ENCODE measurements at places on chromosomes 3 and 15.

- no peak for DNase-seq
Measured at GRCh38 chr3:49035281-49035680, 6.1 kb upstream of the IMPDH2 start.

- peak; percentile 7 for DNase-seq
Measured at GRCh38 chr3:10883478-10884234, 67.6 kb downstream of the SLC6A11 start.

GRCh38 chr3:131216801-131217200, 164.8 kb upstream of the NUDT16 start:
- peak; percentile 85 for DNase-seq

- no peak for DNase-seq
Measured at GRCh38 chr3:65582012-65582717, 456.6 kb downstream of the MAGI1 start.

DNA sequence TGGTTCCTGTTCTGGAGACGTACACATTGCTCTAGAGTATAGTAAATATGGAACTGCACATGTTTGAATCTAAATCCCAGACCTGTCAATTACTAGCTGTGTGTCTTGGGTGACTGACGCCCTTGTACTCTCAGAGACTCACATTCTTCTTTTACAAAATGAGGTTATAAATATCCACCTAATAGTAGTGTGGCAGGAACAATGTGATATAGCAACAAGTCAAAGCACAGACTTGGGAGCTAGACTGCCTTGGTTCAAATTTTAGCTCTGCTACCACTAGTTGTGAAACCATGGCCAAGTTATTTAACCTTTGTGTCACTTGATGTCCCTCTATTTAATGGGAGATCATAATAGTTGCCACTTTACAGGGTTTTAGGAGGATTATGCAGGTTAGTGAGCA, 245.6 kb downstream of the CPNE4 start:
- DNase-seq: no peak

- DNase-seq: peak; percentile 50
Measured at GRCh38 chr3:133578548-133579191, 5.2 kb downstream of the CDV3 start.

- DNase-seq: no peak
Measured at GRCh38 chr3:190076136-190076535, 44.6 kb downstream of the P3H2 start.

DNA sequence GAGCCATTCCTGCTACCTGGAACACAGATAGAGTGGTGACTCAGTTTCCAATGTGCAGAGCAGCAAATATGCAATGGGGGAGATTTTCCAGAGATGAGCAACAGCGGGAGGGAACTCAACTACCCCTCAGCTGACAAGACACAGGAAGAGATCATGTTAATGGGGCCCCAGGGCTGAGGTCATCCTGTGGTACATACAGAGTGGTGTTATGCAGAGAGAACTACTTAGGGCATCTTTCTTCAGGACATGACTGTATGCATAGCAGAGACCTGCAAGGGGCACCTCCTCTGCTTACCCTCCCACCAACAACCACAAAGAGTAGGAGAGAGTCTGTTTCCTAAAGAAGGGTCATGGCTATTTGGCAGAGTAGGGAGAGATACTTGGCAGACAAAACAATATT, 6.8 kb upstream of the TBC1D5 start:
- DNase-seq: no peak

DNA sequence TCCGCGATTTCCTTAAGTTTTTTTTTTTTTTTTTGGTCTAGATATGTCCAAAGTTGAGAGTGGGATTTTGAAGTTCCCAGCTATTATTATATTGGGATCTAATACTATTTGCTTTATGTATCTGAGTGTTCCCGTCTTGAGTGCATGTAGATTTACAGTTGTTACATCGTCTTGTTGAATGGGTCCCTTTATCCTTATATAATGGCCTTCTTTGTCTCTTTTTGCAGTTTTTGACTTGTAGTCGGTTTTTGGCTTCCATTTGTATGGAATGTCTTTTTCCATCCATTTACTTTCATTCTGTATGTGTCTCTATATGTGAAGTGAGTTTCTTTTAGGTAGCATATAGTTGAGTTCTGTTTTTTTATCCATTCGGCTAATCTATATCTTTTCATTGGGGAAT, 35.6 kb downstream of the CRYBG3 start:
- DNase-seq: no peak

GRCh38 chr3:127033786-127034185, 50.9 kb downstream of the PLXNA1 start:
- DNase-seq: no peak

DNA sequence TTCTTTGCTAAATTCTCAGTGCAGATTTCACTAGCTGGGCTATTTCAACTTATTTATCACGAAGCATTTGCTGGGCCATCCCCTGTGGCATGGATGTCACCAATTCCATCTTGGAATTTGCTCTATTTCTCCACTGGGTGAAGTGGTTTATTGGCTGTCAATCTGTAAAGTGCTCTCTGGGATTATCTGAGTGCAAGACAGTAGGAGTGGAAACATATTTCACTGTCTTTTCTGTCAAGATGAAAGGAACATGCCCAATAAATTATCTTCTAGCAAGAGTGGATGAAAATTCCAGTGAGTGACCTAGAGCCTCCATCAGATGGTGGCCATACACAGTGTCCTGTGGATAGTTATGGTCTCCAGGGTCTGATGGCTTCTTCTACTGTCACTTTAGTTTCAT, 25.1 kb upstream of the CTDSPL start:
- no peak for DNase-seq

DNA sequence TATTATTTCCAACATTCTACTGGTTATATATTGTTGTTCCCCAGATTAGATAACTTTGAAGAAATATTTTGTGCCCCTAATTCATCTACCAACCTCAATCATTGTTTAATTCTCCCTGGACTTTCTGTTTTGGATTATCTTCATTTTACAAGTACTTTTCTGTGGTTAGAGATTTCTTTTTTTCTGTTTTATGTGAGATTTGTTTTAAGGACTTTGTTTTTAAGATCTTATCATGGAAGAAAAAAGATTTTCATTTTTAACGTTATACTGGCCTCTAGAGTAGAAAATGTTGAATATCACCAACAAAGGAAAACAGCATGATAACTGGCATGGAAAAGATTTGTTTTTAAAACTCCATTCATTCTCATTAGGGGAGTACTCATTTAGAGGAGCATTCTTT, 210.9 kb upstream of the KCNMB2 start:
- no peak for DNase-seq

DNA sequence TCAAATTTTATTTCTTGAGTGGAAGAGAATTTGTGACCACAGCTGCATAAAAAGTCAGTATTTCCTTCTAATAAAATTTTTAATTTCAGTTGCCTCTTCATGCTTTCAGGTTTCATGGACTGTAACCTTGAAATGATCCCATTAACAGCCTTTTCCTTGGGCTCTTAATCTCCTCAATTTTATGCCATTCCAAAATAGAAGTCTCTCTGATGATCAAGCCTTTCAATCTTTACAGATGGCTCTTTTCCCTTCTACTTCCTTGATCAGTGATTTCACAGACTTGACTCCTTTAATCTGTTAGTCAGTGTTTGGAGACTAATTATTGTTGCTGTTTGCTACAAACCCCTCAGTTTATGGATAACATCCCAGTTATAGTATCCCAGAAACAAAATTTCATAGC, 11.9 kb downstream of the TSC22D2 start:
- DNase-seq: no peak

- DNase-seq: no peak
Measured at GRCh38 chr3:153980252-153980590, 141.0 kb upstream of the ARHGEF26 start.

- no peak for DNase-seq
Measured at GRCh38 chr15:70830615-70831014, 23.3 kb downstream of the LARP6 start.

- peak; percentile 71 for DNase-seq
Measured at GRCh38 chr3:37855363-37855970, 6.2 kb upstream of the CTDSPL start.

- DNase-seq: no peak
Measured at GRCh38 chr15:59993041-59993750, 10.9 kb upstream of the FOXB1 start.

DNA sequence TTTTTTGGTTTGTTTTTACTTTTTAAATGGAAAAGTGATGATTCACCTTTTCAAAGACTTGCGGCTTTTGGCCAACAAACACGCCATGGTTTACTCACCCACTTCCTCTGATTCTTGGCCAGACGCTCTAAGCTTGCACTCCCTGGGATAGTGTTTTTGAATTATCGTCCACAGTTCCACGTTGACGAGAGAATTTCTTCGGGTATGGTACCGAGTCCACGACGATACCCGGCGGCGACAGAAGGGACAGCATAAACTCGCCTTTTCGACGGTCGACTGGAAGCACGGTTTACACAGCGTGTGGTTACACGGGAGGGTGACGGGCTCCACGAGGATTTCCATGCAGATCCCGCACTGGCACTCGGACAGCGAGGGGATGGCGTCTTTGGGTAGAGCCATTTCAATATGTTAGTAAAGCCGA, 783 bp downstream of the RNF168 start:
- peak; percentile 83 for DNase-seq

All from A172 (cell line).